Endothelial cell of umbilical vein (primary cell): ENCODE measurements at places on chromosomes 6 and 20. TPM values are rescaled to one million over a fixed set of nuclear protein-coding genes. Genes with fewer than 3 reads are reported as not detected.

GRCh38 chr6:167906899-167907298 lies 80.2 kb downstream of the AFDN start:
- peak; percentile 65 for DNase-seq

DNA sequence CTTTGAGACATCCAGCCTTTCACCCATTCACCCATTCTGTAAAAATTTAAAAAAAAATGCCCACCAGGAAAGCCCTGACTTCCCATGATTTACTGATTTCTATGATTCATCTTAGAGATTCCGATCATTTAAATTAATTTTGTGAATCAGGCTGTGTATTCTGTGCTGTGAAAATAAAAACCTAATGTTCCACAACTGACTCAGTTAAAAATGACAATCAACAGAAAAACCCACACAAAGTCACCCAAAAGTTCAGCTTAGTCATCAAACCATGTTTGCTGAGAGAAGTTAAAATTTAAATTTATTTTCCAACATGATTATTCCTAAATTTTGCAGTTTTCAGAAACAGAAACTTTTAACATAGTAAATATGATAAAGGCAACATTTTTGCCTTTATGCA lies 509.9 kb downstream of the TENT5A start:
- DNase-seq: no peak

DNA sequence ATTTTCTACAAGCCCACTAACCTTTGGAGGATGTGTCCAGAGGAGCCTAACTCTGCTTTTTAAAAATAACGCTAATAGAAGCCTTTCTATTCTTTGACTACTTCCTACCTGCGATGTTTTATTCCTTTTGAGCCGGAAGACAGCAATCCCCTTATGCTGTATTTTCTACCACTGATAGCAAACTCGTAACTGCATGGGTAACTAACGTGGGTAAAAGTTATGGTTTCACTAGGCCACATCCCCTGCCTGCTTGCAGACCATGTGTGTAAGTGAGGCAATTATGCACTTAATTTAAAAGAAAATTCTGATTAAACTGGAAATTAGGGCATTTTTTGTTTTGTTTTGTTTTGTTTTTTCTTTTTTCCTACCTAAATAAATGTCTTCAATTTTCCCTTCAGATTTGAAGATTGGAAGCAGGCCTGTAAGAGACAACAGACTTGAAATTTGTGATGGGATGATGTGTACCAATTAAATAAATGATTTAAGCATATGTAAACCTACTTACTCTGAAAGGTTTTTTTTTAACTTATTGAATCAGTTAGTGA lies 931 bp downstream of the UFL1 start:
- DNase-seq: peak; percentile 40

DNA sequence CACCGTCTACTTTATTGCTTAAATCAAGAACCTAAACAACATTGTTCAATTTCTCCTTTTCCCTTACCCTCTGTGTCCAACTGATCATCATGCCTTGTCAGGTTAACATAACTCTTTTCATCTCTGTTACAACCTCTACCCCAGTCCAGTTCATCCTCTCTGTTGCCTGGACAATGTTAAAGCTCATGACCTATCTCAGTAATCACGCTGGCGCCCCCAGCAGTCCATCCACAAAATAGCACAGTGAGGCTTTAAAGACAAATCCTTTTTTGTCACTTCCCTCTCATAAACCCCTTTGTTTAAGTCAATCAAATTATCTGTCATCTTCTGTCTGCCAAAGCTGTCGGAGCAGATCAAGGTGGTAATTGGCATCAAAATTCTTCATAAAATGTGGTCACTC lies 140.1 kb downstream of the QKI start:
- DNase-seq: peak; percentile 61

- DNase-seq: no peak
Measured at GRCh38 chr6:106510090-106510970, 119.0 kb downstream of the RTN4IP1 start.

DNA sequence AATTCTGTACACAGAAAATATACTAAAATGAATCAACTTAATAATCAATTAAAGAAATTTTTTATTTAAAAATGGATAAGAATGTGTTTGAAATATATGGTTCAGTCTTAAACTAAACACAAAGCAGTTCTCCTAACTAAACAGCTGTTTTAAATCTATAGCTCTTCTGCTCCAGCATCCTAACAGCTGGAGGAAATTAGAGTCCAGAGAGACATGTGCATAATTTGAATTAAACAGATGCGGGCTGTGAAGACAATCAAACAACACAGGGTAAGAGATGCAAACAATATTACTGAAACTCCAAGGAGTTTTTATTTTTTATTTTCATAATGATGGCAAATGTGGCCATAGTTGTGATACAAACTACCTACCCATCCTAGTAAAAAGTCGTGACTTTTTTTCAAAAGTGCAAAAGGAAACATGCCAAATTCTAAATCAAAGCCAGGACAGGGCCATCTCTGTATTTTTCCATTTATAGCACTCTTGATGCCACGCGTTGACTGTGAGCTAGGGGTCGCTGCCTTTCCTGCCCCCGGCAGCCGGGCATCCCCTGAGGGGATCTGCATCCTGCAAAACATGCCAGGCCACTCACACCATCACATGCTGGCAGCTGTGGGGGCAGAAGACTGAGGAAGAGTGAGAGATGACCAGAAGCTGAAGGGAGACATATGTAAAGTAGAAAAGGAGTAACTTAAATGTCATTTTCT lies 310.6 kb downstream of the PRKN start:
- DNase-seq: no peak

- no peak for DNase-seq
Measured at GRCh38 chr6:5111626-5112025, 26.5 kb downstream of the PPP1R3G start.

Gene CTAGE9
- not detected in 2 replicates for total RNA-seq

Gene HAO1
- total RNA-seq: not detected in 2 replicates

Gene GSTA3
- not detected in 2 replicates for total RNA-seq
